ENCODE measurements at places on chromosomes 12 and 14.
A peak's percentile ranks its signal among the peaks of the same experiment; 100 is the strongest.

- DNase-seq: no peak
Observed at GRCh38 chr14:96192975-96193805, 11.4 kb upstream of the BDKRB2 start.

DNA sequence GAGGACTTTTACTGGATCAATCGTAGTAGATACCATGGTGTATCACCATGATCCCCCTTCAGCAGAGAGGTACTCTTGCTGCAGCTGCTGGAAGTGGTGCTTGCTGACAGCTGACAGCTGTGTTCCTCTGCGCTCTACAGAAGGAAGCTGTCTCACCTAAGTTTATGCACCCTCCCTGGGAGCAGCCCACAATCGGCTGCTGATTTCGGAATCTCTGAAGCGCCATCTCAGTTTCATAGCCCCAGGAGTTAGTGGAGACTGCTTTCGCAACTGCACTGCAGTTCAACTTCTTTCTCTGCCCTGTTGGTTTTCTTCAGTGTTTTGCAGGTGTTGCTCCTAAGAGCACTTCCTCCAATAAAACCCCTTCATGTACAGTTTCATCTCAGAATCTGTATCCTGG is 237.9 kb downstream of the PAWR start:
- DNase-seq: no peak

DNA sequence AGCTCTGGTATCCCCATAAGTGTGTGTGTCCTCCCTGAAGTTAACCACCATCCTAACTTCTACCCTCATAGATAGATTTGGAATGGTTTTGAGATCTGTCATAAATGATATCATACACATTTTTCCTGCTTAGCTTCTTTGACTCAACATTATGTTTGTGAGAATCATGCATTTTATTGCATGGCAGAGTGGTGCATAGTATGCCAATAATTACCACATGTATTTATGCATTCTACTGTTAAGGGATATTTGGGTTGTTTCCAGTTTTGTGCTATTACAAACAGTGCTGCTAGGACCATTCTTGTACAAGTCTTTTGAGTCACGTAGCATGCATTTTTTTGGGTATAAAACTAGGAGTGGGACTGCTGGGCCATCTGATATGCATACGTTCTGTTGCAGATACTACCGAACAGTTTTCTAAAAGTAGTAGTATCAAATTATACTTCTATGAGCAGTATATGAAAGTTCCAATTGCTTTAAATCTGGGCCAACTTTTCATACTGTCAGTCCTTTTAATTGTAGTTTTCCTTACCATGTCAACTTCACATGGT is 13.4 kb downstream of the GRIP1 start:
- DNase-seq: peak; percentile 31

GRCh38 chr12:6944381-6945186 is 762 bp downstream of the C12orf57 start:
- peak; percentile 95 for DNase-seq

- no peak for DNase-seq
Observed at GRCh38 chr12:9156119-9156518, 40.4 kb upstream of the A2M start.

- DNase-seq: no peak
Observed at GRCh38 chr14:22095860-22096513, 422.4 kb upstream of the OR4E1 start.

DNA sequence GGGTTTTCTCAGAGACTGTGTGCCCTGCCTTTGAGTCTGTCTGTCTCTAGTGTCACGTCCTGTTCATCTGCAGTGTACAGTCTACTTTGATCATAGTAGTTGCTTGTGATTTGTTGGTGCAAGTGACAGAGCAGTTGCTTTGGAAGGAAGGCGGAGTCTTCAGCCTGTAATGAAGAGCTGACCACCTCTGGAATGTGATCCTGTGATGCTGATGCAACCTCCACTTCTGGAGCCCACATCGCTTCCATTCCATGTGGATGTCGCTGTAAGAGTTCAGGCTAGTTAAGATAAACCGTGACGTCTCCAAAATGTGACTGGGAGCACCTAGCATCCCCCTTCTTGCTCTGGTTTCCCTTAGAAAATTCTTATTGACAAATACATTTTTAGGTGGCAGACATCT is 51.8 kb downstream of the PELI2 start:
- no peak for DNase-seq

DNA sequence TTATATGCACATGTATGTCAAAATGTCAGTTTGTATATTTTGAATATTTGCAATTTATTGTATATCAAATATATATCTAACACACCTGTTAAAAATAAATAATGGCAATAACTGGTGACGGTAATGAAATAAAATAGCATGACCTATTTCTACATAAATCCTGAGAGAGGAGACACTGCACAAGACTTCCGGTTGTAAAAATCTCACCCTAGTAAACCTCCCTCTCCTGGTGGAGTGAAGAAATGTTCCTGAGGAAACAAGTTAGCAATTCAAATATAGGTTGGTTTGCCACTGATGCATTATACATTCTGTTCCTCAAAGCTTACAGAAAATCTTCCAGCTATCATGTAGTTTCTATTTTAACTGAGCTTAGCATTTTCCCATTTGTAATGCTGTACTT is 166.1 kb upstream of the SYT10 start:
- DNase-seq: no peak

DNA sequence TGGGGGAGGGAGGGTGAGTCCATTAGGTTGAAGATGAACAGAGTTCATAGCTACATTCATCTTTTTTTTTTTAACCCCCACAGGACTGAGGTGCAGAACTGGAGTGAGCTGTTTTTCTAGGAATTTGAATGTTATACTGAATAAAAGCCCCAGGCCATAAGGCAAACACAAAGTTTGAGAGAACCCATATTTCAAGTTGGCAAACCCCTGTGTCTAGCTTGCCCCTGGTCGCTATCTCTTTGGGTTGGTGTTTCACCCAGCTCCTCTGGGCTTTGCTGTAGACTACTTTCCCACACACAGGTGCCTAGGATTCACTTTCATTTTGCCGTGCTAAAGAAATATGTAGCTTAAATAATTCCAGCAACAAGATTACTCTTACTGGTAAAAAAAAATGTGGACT is 5.2 kb upstream of the LMO3 start:
- DNase-seq: no peak

GRCh38 chr14:79426103-79426755 is 785.1 kb downstream of the DIO2 start:
- DNase-seq: no peak

- no peak for DNase-seq
Observed at GRCh38 chr14:25537846-25538455, 488.0 kb upstream of the STXBP6 start.

GRCh38 chr14:71235875-71236274 is 328.6 kb downstream of the PCNX1 start:
- no peak for DNase-seq

DNA sequence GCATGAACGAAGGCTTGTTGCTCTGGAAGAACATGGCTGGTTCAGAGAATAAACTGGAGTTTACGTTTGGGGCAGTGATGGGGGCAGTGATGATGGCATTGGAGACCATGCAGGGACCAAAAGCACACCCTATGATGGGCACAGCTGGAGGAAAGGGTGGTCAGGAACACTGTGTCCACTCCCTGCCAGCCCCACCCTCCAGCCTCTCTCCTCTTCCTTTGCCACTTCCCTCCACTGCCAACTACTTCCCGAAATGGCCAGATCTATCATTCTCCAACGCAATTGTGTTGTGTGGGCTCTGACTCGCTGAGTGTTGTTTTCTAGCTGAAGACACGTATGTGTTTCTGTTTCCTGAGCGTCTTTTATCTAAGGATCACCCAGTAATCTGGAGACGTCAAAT is 39.3 kb upstream of the GSG1 start:
- DNase-seq: no peak

GRCh38 chr12:11446372-11446771 is 51.0 kb upstream of the PRB2 start:
- peak; percentile 13 for DNase-seq

DNA sequence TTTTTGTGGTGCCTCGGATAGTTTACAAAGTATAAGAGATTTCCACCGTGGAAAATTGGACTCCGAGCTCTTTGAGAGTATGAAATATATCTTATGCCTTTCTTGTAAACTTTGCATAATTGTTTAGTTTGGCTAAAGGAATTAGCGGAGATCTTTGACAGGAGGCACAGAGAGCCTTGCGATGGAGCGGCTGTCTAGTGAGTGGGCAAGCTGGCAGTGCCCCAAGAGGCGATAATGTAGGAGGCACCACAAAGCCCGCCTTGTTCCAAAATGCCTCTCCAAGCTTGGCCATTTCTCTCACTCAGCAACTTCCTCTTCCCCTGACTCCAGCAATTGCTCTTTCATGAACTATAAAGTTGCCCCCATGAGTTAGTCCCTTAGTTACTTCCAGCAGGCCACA is 270.1 kb upstream of the PRICKLE1 start:
- no peak for DNase-seq

GRCh38 chr12:80670214-80670613 is 37.2 kb upstream of the MYF6 start:
- no peak for DNase-seq

DNA sequence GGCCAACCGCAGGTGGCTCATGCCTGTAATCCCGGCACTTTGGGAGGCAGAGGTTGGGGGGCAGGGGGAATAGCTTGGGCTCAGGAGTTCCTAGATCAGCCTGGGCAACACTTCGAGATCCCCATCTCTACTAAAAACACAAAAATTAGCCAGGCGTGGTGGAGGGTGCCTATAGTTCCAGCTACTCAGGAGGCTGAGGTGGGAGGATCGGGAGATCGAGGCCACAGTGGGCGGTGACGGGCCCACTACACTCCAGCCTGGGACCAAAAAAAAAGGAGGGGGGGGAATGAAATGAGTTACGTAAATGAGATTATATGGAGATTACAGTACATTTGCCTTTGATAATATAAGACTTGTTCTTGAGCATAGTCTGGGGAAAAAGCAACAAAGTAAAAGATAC is 1.1 kb downstream of the RPAP3 start:
- no peak for DNase-seq

DNA sequence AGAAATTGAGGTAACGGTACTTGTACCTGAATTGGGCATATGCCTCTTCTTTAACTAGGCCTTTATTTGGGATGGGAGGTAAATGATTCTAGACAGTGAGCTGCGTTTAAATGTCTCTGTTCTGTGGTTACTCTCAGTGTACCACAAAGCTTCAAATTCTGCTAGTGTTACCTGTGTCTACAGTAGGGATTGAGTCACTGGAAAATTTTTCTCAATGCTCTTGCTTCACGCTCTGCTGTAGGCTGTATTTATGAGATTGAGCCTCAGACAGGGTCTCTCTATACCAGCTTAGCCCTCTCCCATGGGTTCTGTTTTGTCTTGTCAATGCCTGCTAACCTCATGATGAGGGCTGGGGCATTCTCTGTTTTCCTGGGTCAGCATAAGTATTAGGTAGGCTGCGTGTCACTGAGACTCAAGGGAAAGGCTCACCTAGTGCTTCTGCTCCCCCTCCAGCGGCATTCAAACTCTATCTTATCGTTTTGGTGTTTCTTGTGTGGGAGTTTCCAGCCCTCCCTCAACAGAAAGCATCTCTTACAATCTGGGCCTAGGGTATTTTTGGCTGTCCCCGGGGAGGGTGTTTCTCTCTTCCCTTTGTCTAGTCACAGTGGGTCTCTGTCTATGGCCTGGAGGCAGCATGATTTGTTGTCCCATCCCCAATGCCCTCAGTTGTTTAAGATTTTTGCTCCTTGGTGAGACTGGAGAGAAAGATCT is 285.8 kb downstream of the ADGRD1 start:
- no peak for DNase-seq

GRCh38 chr14:49193332-49194065 is 392.7 kb downstream of the RPS29 start:
- no peak for DNase-seq

- no peak for DNase-seq
Observed at GRCh38 chr12:15839041-15839440, 43.1 kb upstream of the STRAP start.

GRCh38 chr12:107330831-107331431 is 237.6 kb upstream of the CRY1 start:
- DNase-seq: no peak

DNA sequence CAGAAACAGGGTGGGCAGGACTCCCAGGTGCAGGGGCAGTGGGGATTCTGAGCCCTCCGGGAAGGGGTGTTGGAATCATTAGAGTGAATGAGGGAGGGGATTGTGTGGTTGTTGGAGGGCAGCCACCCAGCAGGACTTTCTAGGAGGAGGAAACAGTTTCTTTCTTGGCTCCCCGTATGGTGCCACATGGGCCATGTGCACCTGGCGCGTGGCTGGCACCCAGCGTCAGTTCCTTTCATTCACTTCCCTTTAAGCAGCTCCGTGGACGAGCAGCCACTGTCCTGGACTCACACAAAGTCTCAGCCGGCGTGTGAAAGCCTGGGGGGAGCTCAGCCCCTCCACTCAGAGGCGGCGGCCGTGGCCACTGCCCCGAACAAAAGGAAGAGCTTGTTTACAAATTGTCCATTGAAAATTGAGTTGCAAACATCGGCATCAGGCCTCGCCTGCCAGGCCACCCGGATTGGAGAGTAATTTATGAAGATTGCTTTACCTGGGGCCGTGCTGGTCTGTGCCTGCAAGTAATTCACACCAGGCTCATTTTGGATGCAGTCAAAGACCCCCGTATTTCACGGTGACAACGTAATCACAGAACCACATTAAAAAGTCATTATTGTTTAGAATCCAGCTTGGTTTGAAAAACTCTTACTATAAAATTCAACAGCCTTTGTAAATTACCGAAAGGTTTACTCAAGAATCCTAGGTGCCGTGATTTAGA is 101.7 kb upstream of the C14orf180 start:
- DNase-seq: no peak

GRCh38 chr12:7877420-7877819 is 4.7 kb upstream of the SLC2A14 start:
- DNase-seq: no peak

DNA sequence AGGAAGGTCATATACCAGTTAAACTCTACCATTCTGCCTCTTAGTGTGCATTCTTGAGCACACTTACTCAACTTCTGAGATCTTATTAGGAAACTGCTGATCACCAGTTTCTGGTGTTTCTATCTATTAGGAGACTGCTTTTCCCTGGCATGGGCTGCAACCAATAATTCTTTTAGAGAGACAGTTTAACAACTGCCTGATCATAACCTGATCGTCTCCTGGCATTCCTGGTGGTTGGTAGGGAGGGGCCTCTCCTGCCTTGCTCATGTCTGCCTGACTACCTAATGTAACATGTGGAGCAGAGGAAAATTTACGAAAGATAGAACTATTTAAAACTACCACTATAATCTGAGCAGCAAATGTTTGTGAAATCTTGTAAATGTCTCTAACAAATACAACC is 75.3 kb upstream of the MGAT4C start:
- no peak for DNase-seq

GRCh38 chr14:53630336-53630735 is 326.3 kb downstream of the BMP4 start:
- no peak for DNase-seq

DNA sequence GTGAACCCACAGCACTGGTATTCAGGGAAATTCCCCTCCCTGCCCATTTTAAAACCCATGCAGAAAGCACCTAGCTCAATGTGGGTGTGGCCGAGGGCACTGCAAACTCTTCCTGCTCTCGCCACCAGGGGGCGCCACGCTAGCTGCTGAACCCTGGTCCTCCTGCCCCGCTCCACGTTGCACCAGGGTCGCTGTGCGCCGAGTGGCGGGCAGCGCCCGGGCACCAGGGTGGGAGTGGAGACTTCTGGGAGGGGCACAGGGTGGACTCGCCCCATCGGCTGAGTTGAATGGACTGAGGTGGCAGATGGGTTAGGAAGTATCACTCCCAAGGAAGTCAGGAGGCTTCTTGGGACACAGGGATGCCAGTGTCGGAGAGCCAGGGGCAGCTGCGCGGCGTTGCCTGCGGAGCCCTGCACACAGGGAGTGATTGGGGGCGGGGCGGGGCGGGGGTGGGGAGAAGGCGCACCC is 48.1 kb upstream of the BCL11B start:
- peak; percentile 41 for DNase-seq

- DNase-seq: no peak
Observed at GRCh38 chr14:98433436-98433835, 838.6 kb downstream of the BCL11B start.
